ENCODE measurements at places on chromosomes 5 and 9.

DNA sequence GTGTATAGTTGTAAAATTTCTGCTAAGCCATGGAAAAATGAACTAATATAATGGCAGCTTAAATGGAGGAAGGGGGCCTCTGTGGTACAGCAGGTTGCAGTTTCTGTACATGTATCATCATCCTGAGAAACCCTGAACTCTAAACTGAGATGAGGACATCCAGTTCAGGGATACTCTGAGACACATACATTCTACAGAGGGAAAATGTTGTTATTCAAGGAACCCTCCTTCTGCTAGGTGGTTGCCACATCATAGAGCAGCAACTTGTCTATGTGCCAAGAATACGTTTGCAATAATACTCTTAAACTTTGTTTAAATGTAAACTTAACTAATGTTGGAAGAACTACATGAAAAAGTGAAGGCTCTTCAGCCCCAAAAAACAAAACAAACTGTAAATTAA is 1310.8 kb upstream of the WWC1 start:
- H3K4me3 ChIP-seq = no peak overlapping the region
- H3K4me1 ChIP-seq = no peaks in the 10 kb centered on the region
- H3K27ac ChIP-seq = no peak overlapping the region

- no peak for DNase-seq
- no peaks in the 10 kb centered on the region for H3K4me1 ChIP-seq
- no peaks in the 10 kb centered on the region for H3K36me3 ChIP-seq
- H3K27ac ChIP-seq = peak within 1 kb of the TSS; percentile 40
- no peaks in the 10 kb centered on the region for H3K27me3 ChIP-seq
Measured at GRCh38 chr9:128420651-128421481, at the start of gene CERCAM. TSS of gene CERCAM (plus strand) at chr9:128420857. CDS start at chr9:128420878, 21 bp downstream.

DNA sequence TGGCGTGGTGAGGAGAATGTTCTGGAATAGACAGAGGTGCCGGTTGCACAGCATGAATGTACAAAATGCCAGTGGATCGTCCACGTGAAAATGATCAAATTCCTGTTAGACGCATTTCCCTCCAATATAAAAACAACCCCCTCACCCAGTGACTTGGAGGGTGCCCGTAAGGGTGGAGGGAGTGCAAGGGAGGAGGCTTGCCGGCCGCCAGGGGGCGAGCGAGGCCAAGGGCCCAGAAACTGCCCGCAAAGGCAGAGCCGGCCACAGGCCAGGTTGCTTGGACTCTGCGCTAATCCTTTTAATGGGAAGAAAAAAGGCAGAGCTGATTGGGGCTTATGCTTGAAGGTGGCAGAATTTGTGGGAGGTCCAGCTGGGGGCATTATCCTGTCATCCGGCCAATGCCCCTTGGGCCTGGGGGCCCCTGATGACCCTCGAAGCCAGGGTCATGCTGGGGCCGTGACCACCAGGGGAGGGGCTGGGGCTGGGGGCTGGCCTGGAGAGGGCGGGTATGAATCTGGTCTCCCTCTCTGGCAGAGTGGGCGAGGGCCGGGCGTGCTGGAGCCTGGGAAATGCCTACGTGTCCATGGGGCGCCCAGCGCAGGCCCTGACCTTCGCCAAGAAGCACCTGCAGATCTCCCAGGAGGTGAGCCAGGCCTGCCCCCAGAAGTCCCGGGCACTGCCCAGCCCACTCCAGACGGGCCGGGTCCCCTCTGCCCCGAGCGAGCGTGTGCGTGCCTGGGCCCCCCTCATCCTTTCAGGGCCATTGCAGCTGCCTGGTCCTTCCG is 12.0 kb downstream of the GPSM1 start:
- H3K4me1 ChIP-seq = no peaks in the 10 kb centered on the region
- DNase-seq = no peak
- no peaks in the 10 kb centered on the region for H3K36me3 ChIP-seq
- no peaks in the 10 kb centered on the region for H3K27me3 ChIP-seq

DNA sequence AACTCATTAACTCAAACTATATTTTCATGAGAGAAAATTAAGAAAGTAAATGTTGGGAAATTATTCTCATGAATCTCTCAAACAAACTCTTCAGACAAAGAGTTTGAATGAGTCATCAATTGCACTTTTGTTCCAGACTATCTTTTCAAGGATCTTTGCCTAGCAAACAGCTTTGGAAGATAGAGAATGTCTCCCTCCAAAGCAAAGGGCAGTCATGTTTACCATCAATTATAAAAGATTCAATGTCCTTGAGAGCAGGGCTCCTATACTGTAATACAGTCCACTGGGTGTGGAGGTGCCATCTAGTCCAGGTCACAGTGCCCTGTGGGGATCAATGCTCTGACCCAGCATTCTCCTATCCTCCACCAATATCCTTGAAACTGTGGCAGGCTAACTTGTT is 1429.3 kb downstream of the EFNA5 start:
- no peaks in the 10 kb centered on the region for H3K36me3 ChIP-seq
- H3K27ac ChIP-seq = no peak overlapping the region
- no peaks in the 10 kb centered on the region for H3K4me1 ChIP-seq
- no peak overlapping the region for H3K4me3 ChIP-seq
- no peak for DNase-seq
- H3K27me3 ChIP-seq = no peaks in the 10 kb centered on the region

DNA sequence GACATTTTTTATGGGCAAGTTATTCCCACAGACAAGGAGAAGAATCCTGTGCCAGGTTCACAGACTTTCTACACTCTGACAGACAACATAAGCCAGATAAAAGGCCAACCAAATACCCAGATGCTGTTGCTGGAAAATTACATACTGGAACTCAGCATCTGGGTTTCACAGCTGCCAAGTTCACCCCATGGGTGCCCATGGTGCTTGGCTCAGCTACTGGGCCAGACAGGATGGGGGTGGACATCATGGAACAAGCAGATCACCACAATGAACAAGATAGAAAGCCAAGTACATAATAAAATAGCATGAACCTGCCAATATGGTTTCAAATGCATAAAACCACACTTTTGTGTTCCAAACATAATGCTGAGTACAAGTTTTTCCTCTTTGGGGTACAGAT is 999.8 kb downstream of the NR2F1-AS1 start:
- no peaks in the 10 kb centered on the region for H3K36me3 ChIP-seq
- H3K4me1 ChIP-seq = no peaks in the 10 kb centered on the region
- H3K27ac ChIP-seq = no peak overlapping the region
- DNase-seq = no peak
- no peaks in the 10 kb centered on the region for H3K27me3 ChIP-seq
- no peak overlapping the region for H3K4me3 ChIP-seq

GRCh38 chr5:52010454-52010853 is 627.2 kb downstream of the ISL1 start:
- no peaks in the 10 kb centered on the region for H3K36me3 ChIP-seq
- H3K27ac ChIP-seq = no peak overlapping the region
- DNase-seq = no peak
- H3K4me3 ChIP-seq = no peak overlapping the region
- H3K27me3 ChIP-seq = peaks cover 3% of the 10 kb centered on the region

- no peak overlapping the region for H3K27ac ChIP-seq
- H3K4me1 ChIP-seq = peaks cover 3% of the 10 kb centered on the region
- no peak overlapping the region for H3K4me3 ChIP-seq
Measured at GRCh38 chr5:139458580-139459407, 3.7 kb downstream of the ECSCR start.

GRCh38 chr9:20646656-20647055 is 24.4 kb upstream of the MLLT3 start:
- no peaks in the 10 kb centered on the region for H3K27me3 ChIP-seq
- H3K36me3 ChIP-seq = no peaks in the 10 kb centered on the region
- no peak overlapping the region for H3K4me3 ChIP-seq
- no peak overlapping the region for H3K27ac ChIP-seq
- no peaks in the 10 kb centered on the region for H3K4me1 ChIP-seq

DNA sequence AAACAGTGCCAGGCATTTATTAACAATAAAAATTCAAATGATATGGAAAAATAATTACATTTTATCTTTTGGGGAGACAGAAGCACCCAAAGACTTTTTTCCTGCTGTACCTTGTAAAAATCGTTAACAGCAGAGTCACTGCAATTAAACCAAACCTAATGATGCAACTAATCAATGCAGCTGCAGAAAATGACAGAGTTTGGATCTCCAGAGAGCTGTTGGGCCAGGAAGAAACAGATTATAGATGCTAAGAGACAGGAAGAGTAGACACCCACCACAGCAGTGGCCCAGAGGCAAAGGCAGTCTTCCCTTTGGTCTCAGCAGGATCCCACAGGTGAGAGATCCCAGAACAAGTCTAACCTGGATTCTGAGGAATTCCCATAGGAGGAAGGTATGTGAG is 53.0 kb downstream of the SPOCK1 start:
- no peaks in the 10 kb centered on the region for H3K4me1 ChIP-seq
- H3K4me3 ChIP-seq = no peak overlapping the region
- no peak overlapping the region for H3K27ac ChIP-seq
- H3K36me3 ChIP-seq = no peaks in the 10 kb centered on the region
- no peak for DNase-seq
- no peaks in the 10 kb centered on the region for H3K27me3 ChIP-seq

DNA sequence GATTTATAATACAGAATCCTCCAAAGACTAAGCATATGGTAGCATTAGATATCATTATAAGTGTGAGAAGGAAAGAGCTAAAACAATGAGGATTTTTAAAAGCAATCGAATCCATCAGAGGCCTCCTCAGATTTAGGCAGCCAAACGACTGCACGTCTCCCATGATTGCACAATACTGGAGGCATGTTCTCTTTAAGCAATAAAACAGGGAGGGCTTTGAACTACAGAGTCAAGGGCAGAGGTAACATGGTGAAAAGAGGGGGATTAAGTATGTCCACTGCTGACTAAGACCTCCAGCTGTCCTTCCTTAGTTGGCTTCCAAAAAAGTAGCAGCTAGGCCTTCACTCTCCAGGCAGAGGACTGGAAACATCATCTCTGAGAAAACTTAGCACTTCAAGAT is 298.7 kb upstream of the RGMB start:
- no peak overlapping the region for H3K27ac ChIP-seq
- H3K36me3 ChIP-seq = no peaks in the 10 kb centered on the region
- no peaks in the 10 kb centered on the region for H3K27me3 ChIP-seq
- no peaks in the 10 kb centered on the region for H3K4me1 ChIP-seq

DNA sequence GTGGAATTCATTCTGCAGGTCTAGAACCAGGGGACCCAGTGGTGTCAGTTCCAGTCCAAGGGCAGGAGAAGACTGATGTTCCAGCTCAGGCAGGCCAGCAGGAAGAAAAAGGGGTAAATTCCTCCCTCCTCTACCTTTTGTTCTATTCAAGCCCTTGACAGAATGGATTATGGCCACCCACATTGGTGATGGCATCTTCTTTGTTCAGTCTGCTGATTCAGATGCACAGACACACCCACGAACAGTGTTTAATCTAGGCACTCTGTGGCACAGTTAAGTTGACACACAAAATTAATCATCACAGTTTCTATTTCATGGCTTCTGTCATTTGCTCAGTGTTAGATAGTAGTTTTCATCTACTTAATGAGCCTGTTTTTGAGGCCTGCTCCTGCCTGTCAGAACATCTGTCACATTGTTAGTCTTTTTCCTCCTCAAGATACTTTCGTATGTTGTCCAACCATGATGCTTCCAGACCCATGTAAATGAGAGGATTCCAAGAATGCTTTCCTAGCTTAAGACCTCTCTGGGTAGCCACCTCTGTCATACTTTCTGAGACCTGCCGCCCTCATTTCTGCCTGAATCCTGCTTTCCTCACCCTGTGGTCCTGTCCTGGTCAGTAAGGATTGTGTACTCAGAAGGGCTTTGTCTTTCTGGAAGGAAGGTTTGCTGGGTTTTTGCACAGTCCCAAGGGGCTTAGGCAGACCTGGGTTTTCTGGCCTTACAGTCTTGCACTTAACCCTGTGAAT is 72.5 kb downstream of the SPIN1 start:
- peaks cover 64% of the 10 kb centered on the region for H3K4me1 ChIP-seq
- no peak overlapping the region for H3K4me3 ChIP-seq
- H3K27ac ChIP-seq = peak overlapping the region; percentile 86
- no peak for DNase-seq

Measured in RWPE2 (cell line).